Brain pericyte (primary cell): ENCODE measurements at places on chromosomes 1 and 21.

DNA sequence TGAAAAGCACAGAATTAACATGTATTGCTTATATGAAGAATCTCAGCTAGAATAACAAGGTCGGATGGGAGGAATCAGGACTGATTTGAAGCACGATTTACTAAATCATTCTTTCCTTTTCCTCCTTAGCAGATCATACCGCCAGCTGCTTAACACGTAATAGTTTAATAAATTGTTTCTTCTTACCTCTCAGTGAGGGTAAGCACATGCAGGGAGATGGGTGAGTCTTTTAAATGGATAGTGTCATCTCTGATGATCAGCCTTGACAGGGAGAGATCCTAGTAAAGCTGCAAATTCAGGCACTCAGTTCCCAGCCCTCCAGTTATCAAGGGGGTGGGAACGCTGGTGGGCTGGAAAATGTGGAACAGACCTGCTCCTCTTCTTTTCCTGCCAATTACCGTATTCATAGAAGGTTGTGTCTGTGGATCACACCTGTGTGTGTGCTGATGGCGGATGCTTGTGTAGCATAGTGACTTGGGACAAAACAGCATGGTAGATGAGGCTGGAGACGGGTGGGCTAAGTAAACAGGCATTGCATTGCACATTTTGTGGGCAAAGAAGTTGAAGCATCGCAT lies 30.7 kb downstream of the NTPCR start:
- no peak for DNase-seq

DNA sequence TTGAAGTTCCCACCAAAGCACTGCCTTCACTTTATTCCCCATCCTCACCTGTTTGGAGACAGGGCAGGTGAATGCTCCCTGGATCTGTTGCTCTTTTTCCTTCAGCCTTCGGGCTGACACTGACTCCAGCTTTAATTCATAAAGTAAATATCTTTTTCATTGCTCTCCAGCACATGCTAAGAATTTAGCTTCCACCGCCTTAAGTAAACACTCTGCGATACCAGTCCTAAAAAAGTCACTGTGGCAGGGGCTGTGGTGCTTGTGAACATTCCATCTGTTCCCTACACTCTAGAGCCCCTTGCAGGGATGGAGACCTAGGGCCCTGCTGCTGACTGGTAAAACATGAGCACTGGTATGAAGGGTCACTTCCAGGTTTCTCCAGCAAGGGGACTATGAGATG lies 896 bp upstream of the PLA2G2A start:
- no peak for DNase-seq

DNA sequence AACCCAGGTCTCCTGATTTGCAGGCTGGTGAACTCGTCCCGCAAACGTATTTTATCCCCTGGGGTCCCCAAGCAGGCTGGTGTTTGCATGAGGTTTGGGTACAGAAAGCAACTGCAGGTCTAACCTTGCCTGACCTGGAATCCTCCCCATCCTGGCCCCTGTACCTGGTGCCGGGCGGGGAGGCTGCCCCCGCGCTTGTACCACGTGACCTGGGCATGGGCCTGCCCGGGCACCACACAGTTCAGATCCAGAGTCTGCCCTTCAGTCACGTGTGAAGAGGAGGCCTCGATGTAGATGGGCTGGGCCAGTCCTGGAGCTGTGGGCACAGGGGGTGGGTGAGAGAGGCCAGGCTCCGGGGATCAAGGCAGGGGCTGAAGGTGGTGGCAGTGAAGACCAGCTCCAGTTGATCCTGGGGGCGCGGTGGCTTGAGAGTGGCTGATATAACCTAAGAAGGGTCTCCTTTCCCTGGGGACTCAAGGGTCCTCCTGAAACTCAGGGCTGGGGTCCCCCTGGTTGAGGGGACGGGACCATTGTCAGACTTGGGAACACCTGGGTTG lies 30.6 kb downstream of the LDLRAD2 start:
- no peak for DNase-seq

DNA sequence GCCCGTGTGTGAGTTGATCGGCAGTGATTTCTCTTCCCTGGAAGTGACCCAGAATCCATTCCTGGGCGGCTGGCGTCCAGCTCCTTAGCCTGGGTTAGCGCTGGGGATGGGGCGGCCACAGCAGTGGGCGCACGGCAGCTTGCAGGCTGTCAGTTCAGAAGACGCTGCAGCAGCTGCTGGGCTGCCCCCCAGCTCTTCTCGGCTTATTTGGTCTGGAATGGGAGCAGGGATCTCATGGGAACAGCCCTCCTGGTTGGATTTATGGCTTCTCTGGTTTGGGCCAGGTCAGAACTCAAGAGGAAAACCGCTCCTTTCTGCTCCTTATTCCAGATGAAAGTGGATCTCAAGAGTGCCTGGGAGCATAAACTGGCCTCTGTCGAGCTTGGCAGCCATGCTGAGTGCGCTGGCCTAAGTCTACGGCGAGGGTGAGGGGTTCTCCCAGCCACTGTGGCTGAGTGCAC lies 148.2 kb downstream of the PRDM16 start:
- no peak for DNase-seq

GRCh38 chr21:37874904-37875780 lies 41.1 kb downstream of the KCNJ6 start:
- no peak for DNase-seq

DNA sequence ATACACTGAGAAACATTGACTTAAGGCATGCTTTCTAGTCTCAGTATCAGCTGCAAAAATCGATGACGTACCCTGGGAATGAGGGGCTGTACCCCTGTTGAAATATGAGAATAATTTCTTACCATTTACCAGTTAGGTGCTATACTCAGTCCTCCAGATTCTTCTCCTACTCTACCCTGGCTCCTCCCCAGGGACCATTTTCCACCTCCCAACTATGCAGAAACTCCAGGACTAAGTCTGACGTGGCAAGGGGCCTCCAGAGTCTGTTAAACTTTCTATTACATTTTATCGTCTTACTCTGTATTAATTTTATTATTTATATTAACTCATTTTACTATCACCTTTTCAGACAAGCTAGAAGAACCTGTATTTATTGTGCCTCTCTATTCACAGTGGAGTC lies 124.3 kb downstream of the CYYR1 start:
- DNase-seq: no peak

DNA sequence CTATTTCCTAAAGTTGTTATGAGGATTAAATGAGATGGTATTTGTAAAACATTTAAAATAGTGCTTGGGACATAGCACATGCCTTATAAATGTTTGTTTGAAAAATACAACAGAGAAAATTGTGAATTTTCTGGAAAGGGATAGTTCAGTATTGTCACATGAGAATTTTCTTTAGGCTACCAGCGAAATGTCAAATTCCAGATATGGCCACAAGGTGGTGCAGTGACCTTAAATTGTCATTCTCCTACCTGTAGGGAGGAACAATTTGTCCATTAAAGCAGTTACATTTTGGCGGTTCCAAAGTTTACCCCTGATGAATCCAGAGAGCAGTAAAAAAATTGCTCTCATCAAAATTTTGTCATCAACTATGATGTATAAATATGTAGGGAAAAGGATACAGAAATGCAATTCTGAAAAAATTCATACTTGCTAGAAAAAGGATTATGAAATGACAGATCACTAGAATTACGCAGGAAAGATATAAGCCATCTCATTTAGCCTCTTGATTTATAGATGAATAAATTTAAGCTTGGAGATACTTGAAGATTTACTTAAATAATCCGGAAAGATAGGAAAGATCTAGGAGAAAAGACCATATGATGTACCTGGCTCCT lies 50.2 kb upstream of the TSHB start:
- no peak for DNase-seq

DNA sequence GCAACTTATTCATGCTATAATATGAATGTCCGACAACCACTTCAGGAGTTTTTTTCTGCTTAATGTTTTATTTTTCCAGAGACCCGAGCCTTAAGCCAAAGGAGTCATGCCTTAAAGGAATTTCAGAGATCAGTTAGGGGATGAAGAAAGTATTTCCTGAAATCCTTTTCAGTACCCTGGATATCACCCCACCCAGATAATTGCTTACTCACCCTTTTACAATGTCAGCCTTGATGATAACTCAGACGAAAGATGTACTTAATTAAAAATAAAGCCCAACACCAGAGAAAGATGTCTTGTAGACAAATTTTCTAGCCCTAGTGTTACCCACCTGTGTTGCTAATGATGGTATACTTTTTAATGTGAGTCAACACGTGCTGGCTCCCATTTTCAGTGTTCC lies 124.1 kb downstream of the XCL2 start:
- no peak for DNase-seq

DNA sequence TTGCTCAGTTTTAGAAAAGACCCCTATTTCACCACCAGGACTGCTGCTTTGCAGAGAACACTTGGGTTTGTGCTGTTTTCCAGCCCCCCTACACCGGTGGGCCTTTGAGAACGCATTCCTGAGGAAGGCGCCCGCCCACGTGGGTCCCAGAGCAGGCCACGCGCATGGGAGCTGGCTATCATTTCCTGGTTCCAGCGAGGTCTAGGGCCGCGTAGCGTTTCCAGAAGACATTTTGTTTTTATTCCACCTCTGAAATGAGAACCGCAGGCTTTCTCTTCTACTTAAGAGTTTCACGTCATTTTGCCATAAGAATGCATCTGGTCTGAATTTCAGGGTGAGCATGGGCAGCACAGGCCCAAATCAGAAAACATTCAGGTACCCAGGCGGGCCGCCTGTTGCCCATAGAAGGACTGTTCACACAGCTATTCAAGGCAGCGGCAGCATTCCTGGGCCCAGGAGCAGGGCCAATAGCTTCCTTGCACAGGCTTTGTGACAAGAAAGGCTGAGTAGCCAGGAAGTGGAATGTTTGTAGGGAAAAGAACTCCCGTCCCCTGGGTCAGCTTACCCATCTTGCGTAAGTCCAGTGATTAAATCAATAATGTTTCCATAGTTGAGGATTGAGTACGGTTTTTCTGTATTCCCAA lies 1.4 kb upstream of the KLHL21 start:
- DNase-seq: no peak

GRCh38 chr1:162710780-162711465 lies 78.7 kb downstream of the DDR2 start:
- DNase-seq: no peak

DNA sequence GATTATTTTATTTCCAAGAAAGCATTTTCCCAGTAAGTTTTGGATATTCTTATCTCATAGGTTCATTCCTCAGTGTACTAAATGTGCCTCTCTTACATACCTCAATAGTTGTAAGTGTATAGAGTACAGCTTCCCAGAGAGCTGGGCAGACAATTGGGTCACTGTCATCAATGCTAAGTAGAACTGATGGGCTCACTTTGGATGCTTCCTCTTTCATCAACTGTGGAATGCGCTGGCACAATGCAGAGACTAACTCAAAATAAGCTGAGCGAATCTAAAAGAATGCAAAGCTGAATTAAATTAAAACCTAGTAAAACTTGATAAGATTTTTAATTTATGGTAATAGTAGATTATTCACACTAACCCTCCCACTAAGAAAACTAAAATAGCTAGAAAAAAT lies 21.5 kb downstream of the LTN1 start:
- DNase-seq: no peak

GRCh38 chr1:75765697-75766355 lies 20.2 kb upstream of the RABGGTB start:
- no peak for DNase-seq

DNA sequence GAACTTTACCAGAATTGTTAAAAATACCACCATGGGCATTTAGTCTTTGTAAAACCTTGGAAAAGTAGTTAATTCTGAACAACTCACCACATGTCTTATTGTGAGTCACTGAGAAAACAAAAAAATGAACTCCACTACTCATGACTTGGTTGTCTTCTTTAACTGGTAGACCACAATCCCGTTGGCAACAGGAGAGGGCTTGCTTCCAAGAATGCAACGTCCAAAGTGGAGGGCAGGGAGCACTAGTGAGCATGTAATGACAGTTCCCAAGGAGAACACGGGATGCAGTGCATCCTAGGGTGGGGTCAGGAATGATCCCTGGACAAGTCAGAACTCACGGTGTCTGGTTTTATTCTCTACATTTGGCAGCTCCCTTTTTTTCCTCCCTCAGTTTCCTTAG lies 15.2 kb upstream of the HMCN1 start:
- DNase-seq: peak; percentile 62

- no peak for DNase-seq
These were observed 46.0 kb downstream of the PTGER3 start for GRCh38 chr1:71001624-71002023.

DNA sequence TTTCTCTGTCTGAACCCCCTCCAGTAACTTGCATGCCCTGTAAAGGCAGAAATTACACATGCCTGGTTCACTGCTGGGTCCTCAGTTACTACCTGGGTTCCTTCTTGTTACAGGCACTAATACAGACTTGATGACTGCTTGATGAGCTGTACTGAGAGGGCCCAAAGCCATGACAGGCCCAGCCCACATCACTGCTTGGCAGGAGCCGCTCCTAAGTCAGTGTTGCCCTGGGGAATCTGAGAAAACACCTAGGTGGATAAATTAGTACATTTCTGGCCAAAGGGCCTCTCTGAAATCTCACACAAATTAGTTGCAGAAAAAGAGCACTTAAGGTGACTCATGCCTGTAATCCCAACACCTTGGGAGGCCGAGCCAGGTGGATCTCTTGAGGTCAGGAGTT lies 37.8 kb upstream of the IRF2BP2 start:
- no peak for DNase-seq

- DNase-seq: no peak
These were observed 106.7 kb upstream of the KLHDC7A start for GRCh38 chr1:18373882-18374493.

DNA sequence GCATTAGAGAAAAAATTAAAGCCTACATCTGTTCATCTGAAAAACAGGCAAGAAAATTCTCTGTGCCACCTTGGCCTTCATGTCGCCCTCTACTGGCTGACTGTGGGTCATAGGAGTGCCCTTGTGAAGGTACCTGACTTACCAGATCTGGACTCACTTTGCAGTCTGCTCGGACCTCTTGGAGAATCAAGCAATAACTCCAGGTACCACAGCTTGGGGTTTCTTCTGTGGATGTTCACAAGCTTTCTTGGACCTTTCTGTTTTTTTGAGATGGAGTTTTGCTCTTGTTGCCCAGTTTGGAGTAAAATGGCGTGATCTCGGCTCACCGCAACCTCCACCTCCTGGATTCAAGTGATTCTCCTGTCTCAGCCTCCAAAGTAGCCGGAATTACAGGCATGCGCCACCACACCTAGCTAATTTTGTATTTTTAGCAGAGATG lies 2.4 kb upstream of the PRAMEF18 start:
- DNase-seq: no peak

GRCh38 chr1:7390604-7391000 lies 380.5 kb upstream of the VAMP3 start:
- DNase-seq: no peak

GRCh38 chr21:39314143-39315027 lies 953 bp upstream of the BRWD1 start:
- DNase-seq: peak; percentile 25

- no peak for DNase-seq
These were observed 139.9 kb downstream of the NFIA start for GRCh38 chr1:61222240-61222639.

DNA sequence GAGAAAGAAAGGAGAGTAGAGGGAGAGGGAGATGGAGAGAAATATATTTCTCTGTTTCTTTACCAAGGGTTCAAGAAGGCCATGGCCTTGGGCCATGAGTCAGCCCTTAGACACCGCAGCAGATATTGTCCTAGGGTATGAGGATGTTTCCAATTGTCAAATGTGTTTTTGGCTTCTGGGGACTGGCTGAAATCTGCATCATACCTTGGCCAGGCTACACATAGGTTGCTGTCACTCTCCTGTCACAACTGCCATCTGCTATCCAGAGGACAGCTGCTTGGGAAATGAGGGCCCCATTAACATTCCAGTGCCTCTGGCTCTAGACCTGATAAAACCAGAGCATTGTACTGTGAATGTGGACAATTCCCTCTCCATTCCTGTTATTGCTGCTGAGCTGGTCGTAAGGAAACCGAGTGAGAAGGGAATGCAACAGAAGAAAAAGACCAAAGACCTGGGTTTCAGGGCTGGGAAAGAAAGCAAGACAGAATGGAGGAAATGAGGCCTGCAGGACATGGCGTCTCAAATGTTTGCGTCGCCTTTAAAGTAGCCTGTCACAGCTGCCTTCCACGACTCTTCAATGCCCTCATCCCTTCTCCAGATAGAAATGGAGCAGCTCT lies 8.8 kb upstream of the PIGC start:
- DNase-seq: no peak
